ENCODE measurements at places on chromosomes 16 and 17. TPM values are rescaled to one million over a fixed set of nuclear protein-coding genes. Genes with fewer than 3 reads are reported as not detected.
A peak's percentile ranks its signal among the peaks of the same experiment; 100 is the strongest.

IKZF3 gene
- total RNA-seq, result 0.17 TPM

CTRL gene
- total RNA-seq, result 5.5 TPM

KARS1 gene
- 190 TPM for total RNA-seq

ABCC11 gene
- not detected for total RNA-seq

DNA sequence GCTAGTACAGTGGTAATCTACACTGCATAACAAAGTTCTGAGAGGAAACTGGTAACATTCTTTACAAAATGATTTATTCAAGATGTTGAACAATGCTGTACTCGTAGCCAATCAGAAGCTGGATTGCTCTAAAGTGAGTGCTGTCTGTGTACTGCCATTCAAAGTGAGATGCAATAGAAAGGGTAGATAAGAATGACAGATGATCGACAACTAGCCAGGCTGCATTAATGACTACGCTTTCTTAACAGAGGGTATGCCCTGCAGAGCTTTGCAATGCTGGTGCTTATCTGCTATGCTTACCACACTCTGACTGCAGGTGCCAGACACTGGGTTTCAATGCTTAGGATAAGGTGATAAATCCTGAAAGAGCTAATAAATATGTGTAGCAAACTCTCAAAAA, 46.1 kb upstream of the SLC25A19 start:
- no peak for DNase-seq

DNA sequence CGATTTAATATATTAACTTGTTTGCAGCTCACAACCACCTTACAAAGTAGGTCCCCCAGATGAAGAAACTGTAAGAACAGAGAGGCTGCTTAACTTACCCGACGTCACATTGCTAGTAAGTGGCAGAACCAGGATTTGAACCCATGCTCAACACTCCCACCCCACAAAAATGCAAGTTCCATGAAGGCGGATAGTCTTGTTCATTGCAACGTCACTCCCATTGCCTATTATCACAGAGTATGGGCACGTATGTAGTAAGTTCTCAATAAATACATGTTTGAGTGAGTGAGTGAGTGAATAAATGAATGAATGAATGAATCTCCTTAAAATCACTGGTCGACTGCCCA, 1.1 kb downstream of the USP31 start:
- DNase-seq, result no peak

- DNase-seq, result no peak
These were observed 730.7 kb upstream of the KIF2B start for GRCh38 chr17:53092072-53092471.

- DNase-seq, result no peak
These were observed 32.4 kb downstream of the CACNG3 start for GRCh38 chr16:24288516-24288915.

DNA sequence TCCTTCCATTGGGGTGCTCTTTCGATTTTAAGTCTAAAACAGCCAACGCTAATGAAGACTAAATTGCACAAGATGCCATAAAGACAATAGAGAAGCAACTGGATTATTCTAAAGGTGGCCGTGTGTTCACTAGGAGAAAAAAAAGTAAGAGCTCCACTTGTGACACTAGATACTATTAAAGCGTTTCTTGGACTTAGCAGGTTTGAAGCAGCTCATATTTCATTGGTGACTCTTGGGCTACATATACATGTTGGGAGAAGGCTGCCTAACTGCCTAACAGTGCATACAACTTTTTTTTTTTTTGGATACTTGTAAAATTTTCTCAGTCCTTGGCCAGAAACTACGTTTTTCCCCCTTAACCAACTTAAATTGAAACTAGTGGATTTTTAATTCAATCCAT, 111.8 kb upstream of the NOG start:
- DNase-seq, result no peak

GRCh38 chr17:73799781-73800627, 155.8 kb upstream of the SDK2 start:
- no peak for DNase-seq

GRCh38 chr17:2954898-2955445, 108.4 kb downstream of the OR1D5 start:
- DNase-seq, result peak; percentile 98

DNA sequence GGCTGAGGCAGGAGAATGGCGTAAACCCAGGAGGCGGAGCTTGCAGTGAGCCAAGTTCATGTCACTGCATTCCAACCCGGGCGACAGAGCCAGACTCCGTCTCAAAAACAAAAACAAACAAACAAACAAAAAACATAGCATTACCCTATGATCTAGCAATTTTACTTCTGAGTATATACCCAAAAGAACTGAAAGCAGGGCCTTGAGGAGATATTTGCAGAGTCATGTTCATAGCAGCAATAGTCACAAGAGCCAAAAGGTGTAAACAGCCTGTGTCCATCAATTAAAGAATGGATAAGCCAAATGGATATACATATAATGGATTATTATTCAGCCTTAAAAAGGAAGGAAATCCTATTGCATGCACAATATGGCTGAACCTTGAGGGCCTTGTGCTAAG, 63.1 kb downstream of the TOM1L2 start:
- DNase-seq, result no peak

GRCh38 chr17:28057731-28058246, 15.3 kb downstream of the NLK start:
- no peak for DNase-seq

GRCh38 chr17:73929860-73930430, 273.5 kb upstream of the RPL38 start:
- DNase-seq, result no peak

- no peak for DNase-seq
These were observed 27.4 kb downstream of the GRB7 start for GRCh38 chr17:39765175-39765574.

DNA sequence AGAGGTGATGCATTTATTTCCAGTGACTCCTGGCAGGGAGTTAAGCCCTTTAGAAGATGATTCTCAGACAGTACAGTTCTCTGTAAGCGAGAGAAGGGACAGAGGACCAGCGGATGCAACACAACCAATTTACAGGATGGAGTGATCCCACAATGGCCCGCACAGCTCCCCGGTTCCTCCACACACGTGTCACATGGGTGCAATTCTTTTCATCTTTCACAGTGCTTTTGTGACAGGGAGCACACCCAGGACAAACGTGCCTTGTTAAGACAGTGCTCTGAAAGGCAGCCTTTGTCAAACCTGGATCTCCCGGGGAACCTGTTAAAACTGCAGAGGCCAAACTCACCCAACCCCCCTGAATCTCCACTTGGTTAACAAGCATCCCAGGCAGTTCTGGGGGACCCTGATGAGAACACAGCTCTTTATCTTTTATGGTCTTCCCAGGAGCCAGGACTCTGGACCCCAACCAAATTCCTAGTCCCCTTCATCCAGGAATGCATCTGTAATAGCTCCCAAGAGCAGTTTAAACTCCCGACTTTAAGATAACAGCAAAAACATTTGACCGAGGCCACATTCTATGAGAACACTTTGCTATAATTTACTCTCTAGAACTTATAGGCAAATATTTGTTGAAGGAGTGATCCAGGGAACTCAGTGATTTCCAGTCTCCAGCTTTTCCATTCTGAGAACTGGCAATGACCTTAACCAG, 134.9 kb upstream of the CDH5 start:
- no peak for DNase-seq

DNA sequence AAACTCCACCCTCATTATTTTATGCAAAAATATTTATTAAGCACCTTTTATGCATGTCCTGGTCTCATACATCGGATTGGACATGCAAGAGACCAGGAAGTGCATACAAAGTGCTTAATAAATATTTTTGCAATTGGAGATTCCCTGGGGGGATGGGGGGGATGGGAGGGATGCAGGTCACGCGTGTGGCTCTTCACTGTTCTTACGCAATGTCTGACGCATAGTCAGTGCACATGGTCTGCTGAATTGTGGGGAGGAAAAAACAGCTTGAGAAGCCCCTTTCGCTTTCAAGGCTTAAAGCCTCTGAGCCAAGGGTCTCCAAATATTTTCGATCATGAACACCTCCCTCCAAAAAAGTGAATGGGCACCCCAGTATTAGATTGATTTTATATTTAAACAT, 96.7 kb upstream of the XYLT1 start:
- DNase-seq, result no peak

- DNase-seq, result no peak
These were observed 138.9 kb downstream of the SLC39A11 start for GRCh38 chr17:72953621-72954020.

DNA sequence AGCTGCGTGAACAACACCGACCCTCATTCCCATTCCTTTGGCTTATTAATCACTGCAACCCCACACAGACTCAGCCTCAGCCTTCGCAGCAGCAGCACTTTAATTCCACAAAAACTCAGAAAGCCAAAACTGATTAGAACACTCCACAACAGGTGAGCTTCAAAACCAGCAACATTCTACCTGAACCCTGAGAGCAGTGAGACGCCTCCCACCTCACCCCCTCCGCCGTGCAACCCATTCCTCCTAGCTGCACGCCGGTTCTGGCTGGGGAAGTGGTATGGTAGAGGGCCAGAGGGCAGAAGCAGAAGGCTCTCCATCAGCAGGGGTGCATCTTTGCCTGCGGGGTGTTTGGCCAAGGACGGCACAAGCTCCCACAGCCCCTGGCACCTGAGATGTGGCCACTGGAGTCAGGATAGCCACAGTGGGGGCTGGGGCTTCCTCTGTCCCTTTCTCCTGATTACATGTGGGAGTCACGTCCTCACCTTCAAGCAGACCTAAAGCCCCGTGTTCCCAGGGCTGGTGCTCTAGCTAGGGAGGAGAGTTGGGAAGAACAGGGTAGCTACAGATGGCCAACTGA, 1.6 kb downstream of the BORCS6 start:
- no peak for DNase-seq
